ENCODE measurements at places on chromosomes 2 and 18.

GRCh38 chr2:136254681-136255080, 136.7 kb upstream of the CXCR4 start:
- DNase-seq: no peak

DNA sequence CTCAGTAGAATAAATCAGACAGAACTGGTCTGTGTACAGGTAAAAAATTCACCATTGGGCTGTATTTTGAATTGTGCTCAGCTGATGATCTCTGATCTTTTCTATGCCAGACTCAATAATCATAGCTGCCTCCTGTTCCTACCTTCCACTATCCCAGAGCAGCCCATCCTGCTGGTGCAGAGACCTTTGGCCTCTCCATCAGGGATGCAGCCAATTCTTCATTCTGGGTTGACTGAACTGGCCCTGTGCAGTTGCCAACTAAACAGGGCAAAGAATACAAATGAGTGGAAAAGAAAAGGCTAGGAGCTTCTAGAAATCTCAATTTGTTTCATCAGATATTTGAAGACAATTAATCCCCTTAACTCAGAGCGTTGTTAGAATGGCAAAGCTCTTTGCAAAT, 1781.3 kb upstream of the CELF4 start:
- no peak for DNase-seq

- no peak for DNase-seq
Observed at GRCh38 chr2:204335451-204336058, 209.7 kb upstream of the PARD3B start.

DNA sequence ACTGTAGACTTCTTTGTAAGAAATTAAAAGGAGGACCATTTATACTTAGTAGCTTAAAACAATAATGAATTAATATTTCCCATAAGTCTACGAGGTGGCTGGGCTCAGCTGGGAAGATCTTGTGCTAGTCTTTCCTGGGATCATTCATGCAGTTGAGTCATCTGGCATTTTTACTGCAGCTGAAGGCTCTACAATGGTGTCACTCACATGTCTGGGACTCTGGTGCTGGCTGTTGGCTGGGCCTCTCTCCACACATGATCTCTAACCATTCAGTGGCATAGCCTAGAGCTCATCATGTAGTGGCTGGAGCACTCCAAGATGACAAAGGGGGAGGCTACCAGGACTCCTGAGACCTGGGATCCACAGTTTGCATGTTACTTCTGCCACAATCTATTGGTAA, 35.5 kb downstream of the CLASP1 start:
- DNase-seq: no peak

DNA sequence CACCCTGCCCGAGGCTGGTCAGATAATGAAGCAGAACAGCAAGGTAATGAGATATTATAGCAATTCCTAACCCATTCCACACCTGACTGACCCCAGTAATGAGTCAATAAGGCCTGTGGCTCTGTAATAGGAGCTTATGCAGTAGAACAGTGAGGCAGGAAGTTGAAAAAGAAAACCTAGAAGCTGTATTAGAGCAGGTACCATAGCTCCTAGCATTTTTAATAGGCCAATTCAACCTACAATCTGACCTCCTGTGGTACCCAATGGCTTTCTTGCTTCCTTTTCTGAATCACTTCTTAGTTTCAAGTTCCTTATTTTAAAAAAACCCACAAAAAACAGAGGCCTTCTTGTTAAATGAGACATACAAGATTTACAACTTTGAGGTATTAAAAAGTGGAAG, 43.6 kb upstream of the MAP2 start:
- no peak for DNase-seq

- DNase-seq: no peak
Observed at GRCh38 chr2:235555371-235555770, 61.5 kb downstream of the AGAP1 start.

DNA sequence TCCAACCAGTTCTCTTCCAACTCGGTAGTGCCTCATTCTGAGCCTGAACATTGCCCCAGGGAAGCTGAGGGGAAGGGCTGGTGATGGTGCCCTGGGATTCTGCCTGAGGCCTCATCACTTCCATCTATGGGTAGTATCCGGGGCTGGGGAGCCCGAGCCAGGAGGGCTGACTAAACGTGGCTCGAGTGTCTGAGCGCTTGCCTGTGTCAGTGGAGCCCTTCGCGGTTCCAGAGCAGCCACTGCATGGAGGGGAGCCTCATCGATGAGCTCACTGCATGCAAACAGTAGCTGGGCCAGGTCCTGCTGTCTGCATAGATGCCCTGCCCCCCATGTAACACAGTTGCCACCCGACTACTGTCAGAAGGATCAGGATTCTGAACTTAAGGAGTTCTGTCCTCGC, 129.3 kb downstream of the GLI2 start:
- no peak for DNase-seq

GRCh38 chr2:55567298-55567697, 47.8 kb downstream of the CFAP36 start:
- no peak for DNase-seq
